ENCODE measurements at places on chromosomes 16 and 17.

- no peak for DNase-seq
These were observed 3.2 kb upstream of the FOXL1 start for GRCh38 chr16:86575095-86575685.

GRCh38 chr17:58156839-58157803, 8.9 kb downstream of the OR4D1 start:
- peak; percentile 64 for DNase-seq

GRCh38 chr17:82503728-82504308, 15.7 kb upstream of the FOXK2 start:
- no peak for DNase-seq

GRCh38 chr17:76136276-76137000, 4.6 kb downstream of the FOXJ1 start:
- DNase-seq = no peak

GRCh38 chr17:45973099-45973780, 25.8 kb upstream of the STH start:
- no peak for DNase-seq

DNA sequence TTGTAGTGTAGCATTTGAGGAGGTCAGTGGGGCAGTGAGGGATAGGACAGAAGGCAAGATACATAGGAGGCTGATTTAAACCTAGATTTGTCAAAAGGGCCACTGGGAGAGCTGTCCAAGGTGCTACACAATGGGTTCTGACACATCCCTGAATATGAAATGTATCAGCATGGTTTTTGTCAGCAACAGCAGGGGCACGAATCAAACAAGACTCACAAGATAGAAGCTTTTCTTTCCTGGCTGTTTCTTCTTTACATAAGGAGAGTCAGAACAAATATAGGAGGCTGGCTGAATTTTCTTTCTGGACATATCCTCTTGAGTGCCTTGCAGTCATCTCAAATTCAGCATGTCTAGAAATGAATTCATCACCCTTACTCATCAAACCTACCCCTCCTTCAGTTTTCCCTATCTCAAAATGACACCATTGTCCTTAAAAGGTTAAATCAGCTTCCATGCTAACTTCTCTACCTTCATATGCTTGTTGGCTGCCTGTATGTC, 130.5 kb downstream of the NPIPB5 start:
- no peak for DNase-seq

DNA sequence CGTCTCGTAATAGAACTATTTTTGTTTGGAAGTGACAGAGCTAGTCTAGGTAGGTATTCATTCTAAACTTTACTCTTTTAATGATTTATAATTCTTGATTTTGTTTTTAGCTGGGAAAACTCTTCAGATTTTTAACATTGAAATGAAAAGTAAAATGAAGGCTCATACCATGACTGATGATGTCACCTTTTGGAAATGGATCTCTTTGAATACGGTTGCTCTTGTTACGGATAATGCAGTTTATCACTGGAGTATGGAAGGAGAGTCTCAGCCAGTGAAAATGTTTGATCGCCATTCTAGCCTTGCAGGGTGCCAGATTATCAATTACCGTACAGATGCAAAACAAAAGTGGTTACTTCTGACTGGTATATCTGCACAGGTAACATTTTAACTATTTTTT, 27.6 kb downstream of the CLTC start:
- DNase-seq = no peak

- no peak for DNase-seq
These were observed 42.9 kb upstream of the CDRT4 start for GRCh38 chr17:15510361-15510760.

- DNase-seq = no peak
These were observed 261.2 kb downstream of the CBLN1 start for GRCh38 chr16:49020436-49020835.
